ENCODE measurements at places on chromosomes 12 and 14. TPM values are rescaled to one million over a fixed set of nuclear protein-coding genes. Genes with fewer than 3 reads are reported as not detected.
A peak's percentile ranks its signal among the peaks of the same experiment; 100 is the strongest.

The GPR65 gene
- total RNA-seq, result 0.28 TPM

The IL22 gene
- not detected for total RNA-seq

The NANOG gene
- total RNA-seq, result not detected

The OAS3 gene
- 4.4 TPM for total RNA-seq

DNA sequence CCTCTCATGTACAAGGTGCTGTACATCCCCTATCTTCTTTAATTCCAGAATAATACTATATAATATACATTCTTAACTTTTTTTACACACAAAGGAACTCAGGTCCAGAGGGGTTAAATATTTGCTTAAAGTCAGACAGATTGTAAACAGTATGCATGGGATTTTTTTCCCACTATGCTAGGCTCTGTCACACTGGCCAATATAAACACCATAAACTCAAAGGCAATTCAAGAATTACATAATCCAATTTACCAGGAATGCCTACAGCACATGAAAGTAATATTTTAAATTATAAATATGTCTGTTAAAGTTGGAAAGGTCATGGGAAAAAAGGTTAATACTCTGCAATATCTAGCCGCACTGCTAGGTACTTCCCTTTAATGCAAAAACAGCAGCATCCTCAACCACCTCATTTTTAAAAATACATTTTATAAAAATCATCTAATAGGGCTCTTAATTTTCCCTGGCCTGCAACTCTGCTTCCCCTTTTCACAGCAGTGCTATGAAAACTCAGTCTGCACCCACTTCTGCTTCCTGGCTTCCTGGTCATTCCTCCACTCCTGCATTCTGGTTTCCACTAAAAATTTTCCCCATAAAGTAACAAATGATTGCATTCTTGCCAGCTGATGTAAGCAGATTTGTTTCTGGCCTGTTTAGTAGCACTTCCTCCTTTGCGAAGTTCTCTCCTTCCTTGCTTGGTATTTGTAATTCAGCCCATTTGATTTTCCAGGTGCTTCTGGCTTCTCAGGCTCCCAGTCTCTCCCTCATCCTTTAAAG lies 128.1 kb downstream of the ITPR2 start:
- H3K4me3 ChIP-seq, result no peak overlapping the region
- H3K27ac ChIP-seq, result no peak overlapping the region
- no peaks in the 10 kb centered on the region for H3K36me3 ChIP-seq
- peak; percentile 47 for DNase-seq
- peaks cover 4% of the 10 kb centered on the region for H3K4me1 ChIP-seq

Data from IMR-90 (cell line).